ENCODE measurements at places on chromosomes 3 and 15.

DNA sequence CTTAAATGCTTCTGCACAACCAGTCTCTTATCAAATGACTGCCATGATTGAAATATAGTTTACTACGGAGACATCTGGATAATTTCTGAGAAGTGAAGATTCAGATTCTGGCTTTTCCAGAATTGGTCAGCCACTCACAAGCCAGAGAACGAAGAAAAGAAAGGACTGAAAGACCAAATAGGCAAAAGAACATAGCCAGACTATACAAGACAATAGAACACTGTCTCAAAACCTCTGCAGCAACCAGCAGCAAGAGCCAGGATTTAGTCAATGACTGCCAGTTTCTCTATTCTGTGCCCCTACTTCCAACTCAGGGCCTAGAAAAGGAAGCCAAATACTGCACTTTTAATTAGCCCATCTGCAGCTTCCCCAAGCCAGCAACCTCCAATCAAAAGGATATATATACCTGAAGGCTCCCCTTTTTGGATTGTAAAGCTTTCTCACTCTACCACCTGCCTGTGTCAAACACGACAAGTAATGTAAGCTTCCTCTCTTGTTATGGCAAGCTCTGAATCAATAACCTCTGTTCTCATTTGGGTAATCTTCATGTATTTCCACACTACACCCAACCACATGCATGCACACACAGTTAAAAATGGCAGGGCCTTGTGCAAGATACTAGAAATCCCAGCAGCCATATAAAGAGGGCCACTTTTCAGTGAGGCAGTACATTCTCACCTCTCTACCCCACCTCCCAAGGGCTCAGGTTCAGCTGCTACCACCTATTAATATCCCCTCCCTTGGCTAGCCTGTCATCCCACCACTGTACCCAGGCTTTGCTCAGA lies 97.1 kb downstream of the ERC2 start:
- DNase-seq, result no peak

GRCh38 chr3:104816716-104817115 lies 550.0 kb upstream of the ALCAM start:
- DNase-seq, result no peak

DNA sequence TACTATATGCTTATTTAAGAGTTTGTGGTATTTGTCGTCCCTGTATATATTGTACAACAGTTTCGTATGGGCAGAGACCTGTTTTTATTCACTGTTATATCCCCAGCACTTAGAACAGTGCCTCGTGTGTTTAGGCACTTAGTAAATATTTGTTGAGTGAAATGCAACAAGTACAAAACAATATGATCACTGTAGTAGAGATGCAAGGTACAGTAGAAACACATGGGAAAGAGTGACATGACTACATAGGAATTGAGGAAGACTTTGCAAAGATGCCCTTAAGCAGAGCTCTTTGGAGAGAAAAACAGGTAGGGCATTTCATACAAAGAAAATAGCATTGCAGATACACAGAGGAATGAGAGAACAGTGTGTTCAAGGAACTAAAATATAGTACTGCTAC lies 18.3 kb downstream of the RASA2 start:
- DNase-seq, result no peak

DNA sequence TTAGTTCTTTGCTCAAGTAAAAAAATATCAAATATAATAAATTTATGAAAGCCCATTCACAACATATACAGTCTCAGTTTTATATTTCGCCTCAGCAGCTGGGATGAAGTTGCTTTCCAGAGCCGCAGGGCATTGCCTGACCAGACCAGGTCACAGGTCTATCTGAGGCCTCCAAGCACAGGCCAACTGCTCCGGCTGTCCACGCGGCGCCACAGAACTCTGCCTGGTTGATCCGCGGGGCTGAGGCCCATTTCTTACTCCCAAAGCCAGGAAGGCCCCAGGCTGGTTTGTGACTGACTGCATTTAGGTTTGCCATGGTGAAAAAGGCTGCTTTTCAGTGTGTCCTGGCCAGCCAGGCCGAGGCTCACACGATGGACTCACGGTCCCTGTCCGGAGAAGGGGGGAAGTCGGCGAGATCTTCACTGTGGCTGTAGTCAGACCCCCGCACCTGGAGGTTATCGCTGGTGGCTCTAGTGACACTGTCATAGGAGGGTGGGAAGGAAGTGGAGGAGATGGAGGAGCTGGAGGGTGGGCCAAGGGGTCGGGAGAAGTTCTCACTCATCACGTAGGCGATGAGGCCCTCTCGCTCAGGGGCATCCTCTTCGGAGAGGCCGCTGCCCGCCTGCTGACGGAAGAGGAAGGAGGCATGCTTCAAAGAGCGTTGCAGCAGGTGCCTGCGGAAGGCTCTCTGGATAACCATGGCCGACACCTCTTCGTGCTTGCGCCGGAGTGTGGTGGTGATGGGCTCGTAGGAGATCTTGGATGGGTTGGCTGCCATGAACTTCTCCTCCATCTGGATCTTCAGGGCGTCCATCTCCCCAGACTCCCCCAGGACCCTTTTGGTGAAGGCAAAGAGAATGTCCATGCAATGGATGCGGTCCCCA lies 54.1 kb downstream of the EXOG start:
- no peak for DNase-seq

GRCh38 chr15:63986751-63987341 lies 59.4 kb downstream of the DAPK2 start:
- DNase-seq, result no peak
